A172 (cell line): ENCODE measurements at places on chromosomes 7 and 10.

- DNase-seq: no peak
Measured at GRCh38 chr7:90574146-90574819, 21.8 kb upstream of the CDK14 start.

DNA sequence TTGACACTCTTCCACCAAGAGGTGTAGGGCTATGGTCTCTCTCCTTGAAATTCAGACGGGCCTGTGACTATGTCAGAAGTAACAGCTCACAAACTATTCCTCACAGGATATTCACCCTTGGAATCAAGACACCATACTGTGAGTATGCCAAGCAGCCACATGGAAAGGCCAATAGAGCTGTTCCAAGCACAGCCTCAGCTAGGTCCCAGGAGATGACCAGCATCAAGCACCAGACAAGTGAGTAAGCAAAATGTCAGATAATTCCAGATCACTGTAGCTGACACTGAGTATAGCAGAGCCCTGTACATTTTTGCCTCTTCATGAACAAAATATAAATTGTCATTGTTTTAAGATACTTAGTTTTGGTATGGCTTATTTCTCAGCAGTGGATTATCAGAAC is 88.1 kb upstream of the KCND2 start:
- DNase-seq: no peak

DNA sequence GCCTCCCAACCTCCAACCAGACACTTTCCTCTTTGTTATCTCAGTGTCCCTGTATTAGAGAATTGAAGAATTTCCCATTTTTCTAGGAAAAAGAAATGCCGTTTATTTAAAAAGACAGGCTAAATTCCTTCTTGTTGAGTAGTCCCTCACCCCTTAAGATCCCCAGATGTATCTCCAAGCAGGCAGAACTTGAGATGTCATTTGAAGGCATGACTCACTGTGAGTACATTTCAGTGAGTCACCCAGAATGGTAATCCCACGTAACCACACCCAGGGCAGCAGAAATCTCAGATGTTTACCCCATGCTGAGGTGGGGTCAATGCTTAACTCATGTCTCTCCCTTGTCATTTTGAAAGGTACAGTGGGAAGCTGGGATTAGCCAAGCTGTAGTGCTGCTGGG is 4.4 kb downstream of the ZNF655 start:
- peak; percentile 99 for DNase-seq

DNA sequence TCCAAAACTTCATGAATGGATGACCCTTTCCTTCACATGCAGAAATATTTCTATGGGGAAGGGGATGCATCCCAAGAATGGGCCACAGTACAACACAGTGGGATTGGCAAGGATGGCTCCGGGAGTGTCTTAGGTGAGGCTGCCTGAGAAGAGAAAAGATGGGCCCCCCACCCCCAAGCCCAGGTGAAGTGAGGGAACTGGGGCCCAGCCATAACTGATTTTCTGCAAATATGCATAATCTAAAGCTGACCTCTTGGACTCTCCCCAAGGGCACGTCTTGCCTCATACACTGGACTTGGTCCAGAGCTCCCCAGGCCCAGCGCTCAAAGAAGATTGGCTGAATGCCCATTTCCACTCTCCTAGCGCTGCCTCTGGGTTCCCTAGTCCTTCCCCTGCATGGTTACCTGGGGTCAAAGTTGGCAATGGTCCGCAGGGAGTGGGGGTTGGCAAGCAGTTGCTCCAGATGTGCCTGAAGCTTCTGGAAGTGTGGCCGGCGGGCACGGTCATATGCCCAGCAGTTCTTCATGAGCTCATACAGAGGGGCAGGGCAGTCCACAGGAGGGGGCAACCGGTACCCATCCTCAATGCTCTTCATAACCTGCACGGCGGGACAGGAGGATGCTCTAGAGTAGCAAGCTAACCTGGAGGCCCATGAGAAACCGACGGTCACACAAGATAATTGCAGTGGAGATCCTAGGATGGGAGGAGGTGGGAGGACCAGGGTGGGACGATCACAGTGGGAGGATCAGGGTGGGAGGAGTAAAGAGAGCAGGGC is 12.3 kb downstream of the ZYX start:
- no peak for DNase-seq

DNA sequence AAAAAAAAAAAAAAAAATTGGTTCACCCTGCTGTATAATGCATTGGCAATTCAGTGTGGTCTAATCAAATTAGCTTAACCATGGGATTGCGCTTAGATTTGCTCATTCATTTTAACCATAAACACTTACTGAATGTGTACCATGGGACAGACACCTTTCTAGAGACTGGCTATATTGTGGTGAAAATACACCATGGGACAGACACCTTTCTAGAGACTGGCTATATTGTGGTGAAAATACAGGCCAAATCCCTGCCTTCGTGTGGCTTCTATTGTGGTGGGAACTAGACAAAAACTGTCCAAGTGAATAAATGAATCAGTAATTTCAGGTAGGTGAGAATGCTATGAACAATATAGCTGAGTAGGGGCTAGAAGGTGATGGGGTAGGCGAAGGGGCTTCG is 10.2 kb upstream of the REPIN1 start:
- no peak for DNase-seq

DNA sequence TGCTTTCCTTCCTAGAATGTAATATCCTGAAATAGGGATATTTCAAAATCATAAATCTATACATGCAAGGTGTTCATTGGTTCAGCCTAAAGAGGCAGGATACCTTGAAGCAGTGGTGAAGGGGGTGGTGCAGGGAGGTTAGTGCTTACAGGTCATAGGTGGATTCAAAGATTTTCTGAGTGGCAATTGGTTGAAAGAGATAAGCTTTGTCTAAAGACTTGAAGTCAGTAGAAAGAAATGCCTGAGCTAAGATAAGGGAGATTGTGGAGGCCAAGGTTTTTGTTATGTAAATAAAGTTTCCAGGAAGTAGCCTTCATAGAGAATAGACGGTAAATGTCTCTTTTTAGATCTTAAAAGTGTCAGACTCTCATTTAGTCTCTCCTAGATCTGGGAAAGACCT is 741.2 kb upstream of the ZWINT start:
- DNase-seq: no peak

DNA sequence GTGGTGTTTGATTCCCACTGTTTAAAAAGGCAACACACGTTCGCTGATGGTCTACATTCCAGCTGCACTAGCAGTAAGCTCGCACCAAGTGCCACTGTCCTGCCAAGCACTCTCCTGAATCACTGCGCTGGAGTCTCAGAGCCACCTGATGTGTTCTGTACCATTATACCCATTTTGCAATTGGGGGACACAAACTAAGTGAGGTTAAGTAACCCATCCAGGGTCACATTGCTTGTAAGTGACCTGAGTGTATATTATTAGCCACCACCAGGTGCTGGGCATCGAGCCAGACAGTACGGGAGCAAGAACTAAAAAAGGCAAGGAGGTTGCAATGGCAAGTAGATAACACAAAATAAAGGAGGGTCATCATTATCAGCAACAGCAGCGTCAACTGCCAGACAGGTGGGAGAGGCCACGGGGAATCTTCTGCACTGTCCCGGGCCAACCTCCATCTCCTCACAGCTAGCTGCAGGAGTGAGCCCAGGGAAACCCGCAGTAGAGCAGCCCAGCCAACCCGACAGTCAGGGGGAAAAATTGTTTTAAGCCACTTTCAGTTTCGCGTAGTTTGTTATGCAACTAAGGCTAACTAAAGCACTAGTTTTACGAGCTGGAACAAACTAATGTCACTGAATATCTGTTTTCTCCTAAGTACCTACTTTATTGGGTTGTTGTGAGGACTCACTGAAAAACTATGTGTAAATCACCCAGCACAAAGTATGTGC is 712 bp upstream of the CPVL start:
- peak; percentile 14 for DNase-seq

GRCh38 chr7:2120841-2121830 is 111.6 kb downstream of the MAD1L1 start:
- DNase-seq: peak; percentile 46

GRCh38 chr7:117087639-117088396 is 134.5 kb downstream of the ST7 start:
- DNase-seq: no peak

DNA sequence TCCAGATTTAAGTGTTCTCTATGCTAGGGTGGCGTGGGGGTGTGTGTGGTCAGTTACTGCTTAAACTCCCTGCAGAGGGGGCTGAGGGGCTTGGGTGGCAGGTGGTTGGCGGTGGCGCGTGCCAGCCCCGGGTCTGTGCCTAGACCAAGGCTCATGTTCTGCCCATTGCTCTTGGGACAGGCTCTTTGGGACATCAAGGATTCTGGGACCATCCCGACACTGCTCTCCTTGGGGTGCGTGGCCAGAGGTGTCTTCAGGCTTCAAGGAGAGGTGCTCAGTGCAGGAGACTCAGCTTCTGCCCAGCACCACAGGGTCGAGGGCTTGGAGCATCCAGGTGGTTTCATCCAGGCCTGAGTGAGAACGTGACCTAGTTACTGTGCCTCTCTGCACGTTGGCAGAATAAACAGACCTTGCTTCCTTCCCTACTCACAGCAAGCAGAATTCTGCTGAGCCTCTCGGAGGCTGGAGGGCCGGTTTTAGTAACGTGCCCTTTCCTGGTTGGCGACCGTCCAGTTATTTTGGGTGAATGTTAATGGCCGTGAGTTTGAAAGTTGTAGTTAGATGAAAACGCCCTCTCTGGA is 39.9 kb downstream of the CAMK1D start:
- DNase-seq: no peak
